ENCODE measurements at places on chromosomes 5 and 9.

DNA sequence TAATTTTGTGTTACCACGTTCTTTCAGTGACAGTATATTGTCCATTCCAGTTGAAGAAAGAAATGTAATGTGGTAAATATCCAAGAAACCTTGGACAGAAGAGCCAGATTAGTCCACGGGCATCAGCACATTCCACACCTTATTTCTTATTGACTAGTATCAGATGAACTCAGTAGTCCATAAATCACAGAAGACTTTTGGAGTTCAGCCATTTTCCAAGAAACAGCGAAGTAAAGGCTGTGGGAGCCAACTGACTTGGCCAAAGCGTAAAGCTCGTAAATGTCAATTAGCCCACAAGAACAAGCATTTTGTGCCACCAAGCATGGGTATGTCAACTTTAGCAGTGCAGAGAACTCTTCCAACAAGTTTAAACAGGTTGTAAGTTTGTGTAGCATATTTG is 60.2 kb upstream of the STARD4 start:
- DNase-seq = no peak

GRCh38 chr5:141186897-141187512 is at the start of gene PCDHB9:
TSS of gene PCDHB9 (plus strand) at chr5:141187161. CDS start at chr5:141187319, 158 bp downstream.
- DNase-seq = no peak

GRCh38 chr5:37902323-37902722 is 62.5 kb upstream of the GDNF start:
- DNase-seq = no peak

DNA sequence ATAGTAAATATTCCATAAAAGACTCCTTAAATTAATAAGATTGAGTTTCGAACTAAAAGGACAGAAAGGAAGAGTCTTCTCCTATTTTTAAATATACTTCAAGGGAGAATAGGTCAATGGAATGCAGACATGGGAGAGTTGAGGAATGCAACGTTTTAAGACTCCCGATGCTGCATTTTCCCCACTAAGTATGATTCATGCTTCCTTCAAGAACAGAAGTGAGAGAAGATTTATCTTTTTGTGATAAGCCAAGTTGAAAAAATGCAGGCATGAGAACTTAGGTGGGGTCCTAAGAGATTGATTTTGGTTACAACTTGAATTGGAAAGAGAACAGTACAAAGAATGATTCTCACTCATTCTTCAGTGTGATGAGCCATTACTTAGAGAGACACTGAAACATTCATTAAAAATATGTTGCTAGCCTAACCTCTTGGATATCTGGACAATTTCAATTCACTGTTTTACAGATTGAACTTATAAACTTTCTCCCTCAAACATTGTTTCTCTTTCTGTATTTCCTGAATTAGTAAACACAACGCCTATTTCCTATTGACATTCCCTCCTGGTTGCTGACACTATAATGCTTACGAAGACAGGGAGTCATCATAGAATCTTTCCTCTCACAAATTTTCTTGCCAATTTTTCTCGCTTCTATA is 1666.1 kb upstream of the WWC1 start:
- DNase-seq = no peak

- no peak for DNase-seq
These were observed 18.9 kb upstream of the PDCD6 start for GRCh38 chr5:252546-252945.

DNA sequence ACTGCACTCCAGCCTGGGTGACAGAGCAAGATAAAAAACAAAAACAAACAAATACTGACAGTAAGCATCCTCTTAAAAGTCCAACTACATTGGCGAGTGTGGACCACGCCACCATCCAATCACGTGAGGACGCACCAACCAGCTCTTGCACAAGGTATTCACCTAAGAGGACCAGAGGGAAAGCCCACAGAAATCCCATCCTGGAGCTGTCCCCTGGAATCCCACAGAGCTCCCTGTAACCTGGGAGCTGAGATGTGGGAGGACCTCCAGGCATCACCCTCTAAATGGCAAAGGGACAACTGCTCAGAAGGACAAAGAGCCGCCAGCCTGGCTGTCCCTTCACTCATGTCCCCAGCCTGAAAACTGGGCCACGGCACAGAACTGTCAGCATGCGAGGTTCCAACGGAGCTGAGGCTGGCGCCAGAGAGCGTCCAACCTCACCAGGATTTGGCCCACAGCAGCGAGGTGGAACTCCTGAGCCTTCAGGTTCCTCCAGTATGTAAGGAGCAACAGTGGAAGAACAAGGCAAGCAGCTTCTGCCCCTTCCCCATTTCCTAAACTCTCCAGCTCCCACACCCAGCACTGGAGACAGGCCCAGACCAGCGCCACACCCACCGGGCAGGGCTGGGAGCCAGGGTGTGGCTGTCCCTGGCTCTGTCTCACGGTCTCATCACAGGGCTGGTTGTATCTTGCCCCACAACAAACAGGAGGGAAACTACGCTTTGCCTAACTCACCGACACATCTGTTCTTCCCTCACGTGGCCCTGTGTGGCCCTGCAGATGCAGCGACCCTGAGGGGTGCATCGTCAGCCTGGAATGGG is 15.2 kb downstream of the IPPK start:
- no peak for DNase-seq

Measured in right atrium auricular region (tissue), 2 donors.